ENCODE measurements at places on chromosomes 5 and 9.

GRCh38 chr9:75147638-75148037, 59.3 kb downstream of the OSTF1 start:
- no peak for DNase-seq

GRCh38 chr5:2680979-2681378, 70.5 kb downstream of the IRX2 start:
- DNase-seq, result no peak

- DNase-seq, result no peak
These were observed 35.9 kb upstream of the NANS start for GRCh38 chr9:98020476-98021145.

DNA sequence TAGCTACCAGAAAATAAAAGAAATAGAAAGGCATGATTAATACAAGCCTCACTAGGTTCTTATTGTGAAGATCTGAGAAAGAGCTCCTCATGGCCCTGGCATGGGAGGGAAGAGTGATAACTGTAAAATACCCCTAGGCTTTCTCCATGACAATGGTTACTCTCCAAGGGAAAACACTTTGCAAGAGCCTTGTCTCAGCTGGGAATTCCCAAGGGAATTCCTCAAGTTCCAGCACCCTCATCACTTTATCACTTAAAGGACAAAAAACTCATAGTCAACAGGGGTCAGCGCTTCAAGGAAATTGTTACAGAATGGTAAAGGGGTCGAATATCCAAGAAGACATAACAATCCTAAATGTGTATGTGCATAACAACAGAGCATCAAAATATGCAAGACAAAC, 21.2 kb downstream of the SYK start:
- no peak for DNase-seq

GRCh38 chr5:134851307-134851923, 5.6 kb downstream of the C5orf24 start:
- DNase-seq, result no peak

All from retinal pigment epithelial cell (primary cell).